ENCODE measurements at places on chromosomes 16 and 17.

DNA sequence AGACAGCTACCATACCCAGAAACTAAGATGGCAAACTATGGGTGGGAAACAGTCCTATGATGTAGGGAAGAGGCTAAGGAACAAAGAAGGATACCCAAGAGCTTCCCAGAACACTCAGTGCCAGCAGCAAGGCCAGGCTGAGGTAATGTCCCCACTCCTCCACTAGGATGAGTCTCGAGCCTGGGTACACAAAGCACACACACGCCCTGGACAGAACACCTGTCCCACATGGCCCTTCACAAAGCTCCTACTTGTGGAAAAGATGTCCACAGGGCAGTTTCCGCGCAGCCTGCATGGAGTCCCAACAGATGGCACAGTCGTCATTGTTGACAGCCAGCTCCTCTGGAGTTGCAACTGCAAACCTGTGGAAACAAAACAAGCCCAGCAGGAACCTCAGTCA is 23.9 kb downstream of the AMFR start:
- DNase-seq: no peak

DNA sequence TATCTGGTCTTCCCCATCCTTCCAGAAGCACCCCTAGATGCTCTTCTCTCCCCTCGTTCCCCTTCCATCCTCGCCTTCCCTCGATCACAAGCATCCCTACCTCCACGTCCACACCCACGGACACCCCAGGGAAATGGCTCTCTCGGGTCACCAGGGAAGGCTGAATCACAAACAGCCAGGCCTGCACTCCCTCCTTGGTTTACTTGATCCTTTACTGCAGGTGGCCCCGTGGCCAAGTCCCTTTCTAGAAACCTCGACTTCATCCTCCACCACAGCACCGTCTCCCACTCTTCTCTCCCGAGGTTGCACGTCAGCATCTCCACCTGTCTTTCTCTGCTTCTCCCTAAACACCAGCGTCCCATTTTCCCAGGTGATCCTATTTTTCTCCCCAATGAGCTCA is 6.5 kb upstream of the RBFOX3 start:
- no peak for DNase-seq

DNA sequence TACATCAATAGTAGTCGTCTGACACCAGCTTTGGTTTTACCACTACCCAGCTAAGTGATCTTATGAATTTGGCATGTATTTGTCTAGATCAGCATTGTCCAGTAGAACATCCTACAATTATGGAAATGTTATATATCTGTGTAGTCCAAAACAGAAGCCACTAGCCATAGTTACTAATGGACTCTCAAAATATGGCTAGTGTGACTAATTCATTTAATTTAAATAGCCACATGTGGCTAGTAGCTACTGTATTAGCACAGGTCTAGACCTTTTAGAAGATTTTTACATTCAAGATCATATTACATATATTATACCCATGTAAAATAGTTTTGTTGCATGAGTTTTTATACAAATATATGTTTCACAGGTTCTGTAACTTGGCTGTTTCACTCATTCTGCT is 27.0 kb upstream of the NFAT5 start:
- DNase-seq: no peak

GRCh38 chr16:27920391-27920891 is 143.1 kb downstream of the GSG1L start:
- DNase-seq: no peak

DNA sequence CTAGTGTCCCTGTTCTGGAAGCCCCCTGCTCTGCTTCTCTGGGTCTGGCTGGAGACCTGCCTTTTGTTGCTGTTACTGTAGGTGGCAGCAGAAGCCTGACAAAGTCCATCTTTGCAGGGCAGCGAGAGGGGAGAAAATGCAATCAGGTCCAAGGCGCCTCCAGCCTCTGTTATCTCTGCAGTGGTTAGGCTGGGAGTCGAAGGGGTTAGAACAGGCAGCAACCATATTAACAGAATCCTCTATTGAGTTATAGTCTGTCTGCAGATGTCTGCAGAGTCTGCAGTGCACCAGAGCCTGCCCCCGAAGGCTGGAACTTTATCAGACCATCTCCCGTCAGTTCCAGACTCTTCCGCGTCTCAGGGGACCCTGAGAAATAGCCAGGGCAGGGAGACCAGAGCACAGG is 404.9 kb upstream of the EEF2KMT start:
- DNase-seq: no peak

- DNase-seq: no peak
Observed at GRCh38 chr16:4390266-4391260, 18.9 kb downstream of the VASN start.

DNA sequence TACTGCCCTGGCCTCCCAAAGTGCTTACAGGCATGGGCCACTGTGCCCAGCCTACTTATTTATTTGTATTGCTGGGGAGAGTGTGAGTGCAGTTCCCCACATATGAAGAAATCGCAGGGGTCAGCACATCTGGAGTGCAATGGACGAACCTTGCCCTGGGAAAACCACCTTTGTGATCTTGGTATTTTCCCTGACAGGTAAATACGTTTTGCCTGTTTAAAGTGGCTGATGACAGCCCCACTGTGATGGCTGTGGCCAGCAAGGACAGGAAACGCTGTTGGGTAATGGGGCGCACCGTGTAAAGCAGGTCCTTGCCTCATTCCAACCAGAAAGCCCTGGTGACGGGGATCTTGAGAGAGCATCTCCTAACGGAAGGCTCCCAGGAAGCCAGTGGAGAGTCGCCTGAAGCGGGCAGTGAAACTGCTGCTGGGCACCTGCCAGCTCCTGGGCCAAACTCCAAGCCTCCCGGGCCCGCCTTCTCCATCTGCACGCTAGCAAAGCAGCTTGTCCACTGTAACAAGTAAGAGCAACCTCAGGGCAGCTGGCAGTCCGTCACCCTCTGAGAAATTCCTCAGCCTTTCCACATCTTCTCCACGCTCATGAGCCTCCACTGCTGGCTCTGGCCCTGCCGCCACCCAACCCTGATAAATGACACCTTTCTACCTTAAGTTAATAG is 17.5 kb downstream of the EMC8 start:
- DNase-seq: peak; percentile 9

DNA sequence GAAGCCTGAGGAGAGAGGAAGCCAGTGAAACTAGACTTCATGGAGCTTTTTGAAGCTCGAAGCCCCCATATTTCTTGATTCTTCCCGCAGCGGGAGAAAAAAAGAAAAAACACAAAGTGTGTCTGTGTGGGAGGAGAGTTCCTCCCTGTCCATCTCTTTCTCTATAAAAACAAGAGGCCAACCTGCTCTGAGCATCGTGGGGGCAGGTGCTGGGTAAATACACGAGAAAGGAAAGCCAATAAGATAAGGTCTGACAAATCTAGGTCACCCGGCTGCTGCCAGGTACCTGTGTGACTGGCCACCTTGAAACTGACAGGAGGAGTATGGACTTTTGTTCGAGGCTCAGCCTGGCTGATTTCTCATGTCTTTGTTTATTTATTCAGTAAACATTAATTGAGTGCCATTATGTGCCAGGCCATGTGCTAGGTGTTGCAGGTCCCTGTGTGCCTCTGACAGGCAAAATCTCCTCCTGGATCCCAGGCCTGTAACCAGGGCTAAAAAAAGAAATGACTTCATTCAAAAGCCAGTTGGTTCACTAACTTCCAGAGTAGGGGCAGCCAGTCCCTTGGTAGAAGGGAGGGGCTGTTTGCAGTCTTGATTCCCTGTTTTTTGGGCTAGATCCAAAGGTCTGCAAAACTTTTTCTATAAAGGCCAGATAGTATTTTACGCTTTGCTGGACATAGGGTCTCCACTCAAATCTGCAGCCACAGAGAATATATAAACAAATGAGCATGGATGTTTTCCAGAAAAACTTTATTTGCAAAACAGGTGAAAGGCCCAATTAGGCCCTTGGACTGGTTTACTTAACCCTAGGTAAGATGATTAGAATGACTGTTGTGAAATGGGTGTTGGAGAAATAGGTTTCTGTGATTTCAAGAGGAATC is 35.6 kb downstream of the YPEL2 start:
- DNase-seq: no peak

GRCh38 chr17:80866050-80866793 is 125.4 kb upstream of the CHMP6 start:
- peak; percentile 4 for DNase-seq

DNA sequence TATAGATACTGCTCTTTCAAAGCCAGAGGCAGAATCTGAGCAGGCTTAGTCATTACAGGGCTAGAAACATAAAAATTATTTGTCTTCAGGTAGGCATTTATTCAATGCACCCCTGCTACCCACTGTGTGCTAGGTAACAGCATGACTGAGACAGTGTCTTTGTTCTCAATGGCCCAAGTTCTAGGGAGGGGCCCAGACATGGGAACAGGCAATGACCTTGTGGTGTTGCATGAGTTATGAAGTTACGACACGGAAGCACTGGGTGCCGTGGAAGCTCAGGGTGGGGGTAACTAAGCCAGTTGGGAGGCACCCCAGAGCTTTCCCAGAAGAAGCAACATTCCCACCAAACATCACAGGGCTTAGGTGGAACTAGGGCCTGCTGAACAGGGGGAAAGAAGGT is 87.0 kb downstream of the CPPED1 start:
- DNase-seq: no peak

DNA sequence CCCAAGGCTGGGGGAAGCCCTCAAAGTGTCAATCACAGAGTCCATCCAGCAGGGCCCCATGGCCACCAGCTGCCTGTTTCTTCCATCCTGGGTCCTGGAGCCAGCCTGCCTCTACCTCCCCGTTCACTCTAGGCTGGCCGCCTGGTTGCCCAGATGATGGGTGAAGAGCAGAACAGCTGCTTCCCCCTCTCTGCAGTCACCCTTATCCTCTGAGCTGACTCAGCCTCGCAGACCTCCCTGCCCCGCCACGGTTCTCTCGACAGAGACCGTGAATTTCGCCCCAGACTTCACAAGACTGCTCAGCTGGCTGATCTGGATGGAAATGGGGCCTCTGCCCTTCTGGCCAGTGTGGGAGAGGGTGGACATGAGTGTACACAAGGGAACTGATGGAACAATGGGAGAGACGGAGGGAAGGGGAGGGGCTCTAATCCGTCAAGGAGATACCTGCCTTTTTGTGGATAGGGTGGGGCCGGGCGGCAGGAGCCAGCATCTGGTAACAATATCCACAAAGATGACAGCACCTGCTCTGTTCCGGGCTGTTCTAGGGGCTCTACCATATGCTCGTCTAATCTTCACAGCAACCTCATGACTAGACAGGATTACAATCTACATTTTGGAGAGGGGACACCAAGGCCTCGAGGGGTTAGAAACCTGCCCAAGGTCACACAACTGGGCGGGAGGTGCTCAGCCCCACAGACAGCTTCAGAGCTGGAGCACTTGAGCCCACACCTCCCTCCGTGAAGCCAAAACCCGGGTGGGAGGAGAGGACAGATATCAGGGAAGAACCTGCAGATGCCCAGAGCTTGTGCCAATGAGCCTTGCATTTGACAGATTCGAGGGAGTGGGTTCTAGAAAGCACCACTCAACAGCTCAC is 136.0 kb downstream of the SDK2 start:
- DNase-seq: no peak

DNA sequence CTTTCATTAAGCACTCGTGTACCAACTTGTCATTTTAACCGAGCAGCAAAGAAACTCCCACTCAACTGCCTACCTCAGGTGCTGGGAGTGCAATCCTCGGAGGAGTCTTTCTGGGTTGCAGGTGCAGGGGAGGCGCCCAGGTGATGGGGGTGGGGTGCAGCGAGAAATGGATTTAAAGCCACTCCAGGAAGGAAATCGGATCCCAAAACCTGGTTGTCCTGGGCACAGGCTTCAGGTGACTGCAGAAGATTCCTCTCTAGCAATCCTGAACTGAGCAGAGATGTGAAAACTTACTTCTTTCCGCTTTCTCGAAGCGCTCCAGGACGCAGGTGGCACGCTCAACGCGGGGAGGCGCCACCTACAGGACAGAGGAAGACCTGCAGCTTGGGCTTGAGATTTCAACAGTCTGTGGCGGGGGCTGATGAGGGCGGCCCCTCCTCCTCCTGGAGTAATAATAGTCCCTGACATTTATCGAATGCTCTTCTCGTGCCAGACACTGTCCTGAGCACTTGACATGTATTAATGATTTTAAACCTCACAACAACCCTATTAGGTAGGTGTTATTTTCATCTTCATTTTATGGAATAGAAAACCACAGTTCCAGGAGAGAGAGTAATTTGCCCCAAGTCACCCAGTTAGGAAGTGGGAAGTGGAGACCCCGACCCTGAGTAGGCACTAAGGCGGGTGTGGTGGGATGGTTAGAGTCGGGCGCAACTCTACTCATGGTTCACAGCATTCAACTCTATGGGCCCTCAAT is 27.2 kb upstream of the SKAP1 start:
- no peak for DNase-seq

- no peak for DNase-seq
Observed at GRCh38 chr16:77849646-77850258, 61.4 kb downstream of the VAT1L start.

DNA sequence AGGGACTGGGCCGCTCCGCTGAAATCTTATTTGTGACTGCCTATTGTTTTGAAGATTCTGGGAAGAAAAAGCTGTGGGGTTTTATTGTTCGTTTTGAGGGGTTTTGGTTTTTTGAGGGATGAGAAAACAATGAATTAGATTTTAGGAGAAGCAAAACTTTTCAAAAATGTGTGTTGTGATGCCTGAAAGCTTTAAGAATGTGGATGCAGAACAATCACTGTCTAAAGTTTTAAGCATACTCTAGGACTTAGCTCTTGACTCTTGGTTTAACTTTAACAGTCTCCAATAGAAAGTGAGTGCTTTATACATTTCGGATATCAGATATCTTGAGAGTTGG is 899 bp downstream of the CFAP52 start:
- DNase-seq: no peak

DNA sequence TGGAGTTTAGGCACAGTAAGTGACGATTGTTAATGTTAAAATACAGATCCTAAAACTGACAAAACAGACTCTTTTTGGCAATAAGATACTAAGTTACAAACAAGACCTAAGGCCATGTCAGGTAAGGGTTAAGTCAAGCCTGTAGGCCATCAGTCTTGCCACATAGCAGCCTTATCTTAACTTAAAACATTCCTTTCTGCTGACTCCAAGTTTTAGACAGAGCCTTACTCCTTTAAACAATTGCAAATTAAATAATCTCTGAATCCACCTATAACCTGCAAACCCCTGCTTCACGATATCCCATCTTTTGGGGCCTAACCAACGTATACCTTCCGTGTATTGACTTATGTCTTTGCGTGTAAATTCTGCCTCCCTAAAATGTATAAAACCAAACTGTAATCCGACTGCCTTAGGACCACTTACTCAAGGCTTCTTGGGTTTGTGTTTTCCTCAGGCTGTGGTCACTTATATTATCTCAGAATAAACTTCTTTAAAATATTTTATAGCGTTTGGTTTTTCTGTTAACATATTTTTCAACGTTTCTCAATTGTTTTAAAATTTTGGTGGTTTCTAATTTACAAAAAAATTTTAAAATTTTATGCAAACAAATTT is 64.4 kb downstream of the EFCAB5 start:
- no peak for DNase-seq

DNA sequence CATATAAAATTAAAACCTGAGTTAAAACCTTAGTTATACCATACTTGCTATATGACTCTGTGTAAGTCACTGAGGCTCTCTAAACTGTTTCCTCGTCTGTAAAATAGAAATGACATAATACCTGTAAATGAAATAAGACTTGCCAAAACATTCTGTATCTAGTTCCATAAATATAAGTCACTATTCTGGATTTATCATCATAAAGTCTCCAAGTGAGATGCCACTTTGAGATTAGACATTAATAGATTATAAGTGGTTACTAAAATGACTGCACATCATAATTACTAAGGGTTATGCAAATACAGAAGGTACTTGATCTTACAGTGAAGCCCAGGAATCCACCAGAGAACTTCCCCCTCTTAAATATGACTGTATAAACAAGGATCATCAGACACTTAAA is 12.0 kb upstream of the BRIP1 start:
- no peak for DNase-seq
